ENCODE measurements at places on chromosomes 13 and 19.

GRCh38 chr13:25840261-25840660, 211.6 kb downstream of the SHISA2 start:
- no peak for ATAC-seq

- ATAC-seq, result no peak
Measured at GRCh38 chr13:66578305-66578704, 651.8 kb downstream of the PCDH9 start.

DNA sequence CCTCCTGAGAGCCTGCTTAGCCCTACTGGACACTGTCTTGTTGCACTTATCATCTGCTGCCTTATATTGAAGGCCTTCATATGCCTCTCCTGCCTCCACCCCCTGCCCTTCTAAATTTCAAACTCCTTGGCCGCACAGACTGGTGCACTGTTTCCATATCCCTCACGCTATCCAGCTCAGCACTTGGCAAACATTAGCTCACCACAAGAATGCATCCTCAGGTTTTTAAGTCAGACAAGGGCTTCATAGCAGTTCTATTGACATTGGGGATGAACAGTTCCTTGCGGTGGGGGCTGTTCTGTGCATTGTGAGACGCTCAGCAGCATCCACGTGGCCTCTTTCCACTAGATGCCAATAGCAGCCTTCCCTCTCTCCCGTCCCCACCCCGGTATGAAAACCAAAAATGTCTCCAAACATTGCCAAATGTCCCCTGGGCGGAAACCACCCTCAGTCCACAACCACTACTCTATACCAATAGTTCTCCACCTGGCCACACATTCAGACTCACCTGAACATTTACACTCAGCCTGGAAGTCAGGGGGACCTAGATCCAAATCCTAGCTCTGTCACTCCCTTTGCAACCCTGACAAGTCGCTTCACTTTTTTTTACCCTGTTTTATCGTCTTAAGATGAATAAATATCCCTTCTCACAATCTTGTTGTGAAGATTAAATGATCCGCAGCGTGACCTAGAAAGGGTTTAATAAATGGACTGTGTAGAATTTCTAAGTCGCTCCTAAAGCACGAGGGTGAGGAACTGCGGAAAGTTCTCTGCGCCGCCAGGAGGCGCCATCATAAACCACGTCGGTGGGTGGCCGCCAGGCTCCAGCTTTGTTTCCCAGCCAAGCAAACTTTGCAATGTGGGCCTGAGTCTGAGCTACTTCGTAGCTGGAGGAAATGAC, 3.6 kb upstream of the CEACAM3 start:
- ATAC-seq, result peak; percentile 28

DNA sequence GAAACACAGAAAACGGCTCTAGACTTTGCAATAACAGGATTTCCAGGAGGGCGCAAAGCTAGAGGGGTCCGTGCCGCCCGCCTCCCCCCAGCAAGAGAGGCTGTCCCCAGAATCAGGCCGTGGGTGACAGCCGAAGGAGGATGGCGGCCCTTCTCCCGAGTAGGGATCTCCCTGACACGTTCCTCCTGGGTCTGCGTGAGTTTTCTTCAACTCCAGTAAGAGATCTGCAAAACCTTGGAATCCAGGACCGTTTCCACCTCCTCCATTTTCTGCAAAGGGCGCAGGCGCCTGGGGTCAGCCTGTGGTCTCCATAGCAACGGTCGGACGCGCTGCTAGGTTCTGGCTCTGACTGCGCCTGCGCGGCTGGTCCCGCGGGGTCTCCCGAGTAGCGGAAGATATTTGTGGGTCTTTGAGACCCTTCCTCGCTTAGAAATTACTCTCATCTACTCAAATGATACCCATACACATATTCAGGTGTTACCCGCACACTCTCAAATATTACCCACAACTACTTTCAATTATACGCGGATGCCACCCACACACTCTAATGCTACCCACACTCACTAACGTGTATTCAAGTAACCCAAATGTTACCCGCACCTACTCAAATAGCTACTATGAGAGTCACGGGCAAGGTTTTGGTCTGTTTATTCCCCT, 2.1 kb downstream of the PNMA8C start:
- no peak for ATAC-seq

DNA sequence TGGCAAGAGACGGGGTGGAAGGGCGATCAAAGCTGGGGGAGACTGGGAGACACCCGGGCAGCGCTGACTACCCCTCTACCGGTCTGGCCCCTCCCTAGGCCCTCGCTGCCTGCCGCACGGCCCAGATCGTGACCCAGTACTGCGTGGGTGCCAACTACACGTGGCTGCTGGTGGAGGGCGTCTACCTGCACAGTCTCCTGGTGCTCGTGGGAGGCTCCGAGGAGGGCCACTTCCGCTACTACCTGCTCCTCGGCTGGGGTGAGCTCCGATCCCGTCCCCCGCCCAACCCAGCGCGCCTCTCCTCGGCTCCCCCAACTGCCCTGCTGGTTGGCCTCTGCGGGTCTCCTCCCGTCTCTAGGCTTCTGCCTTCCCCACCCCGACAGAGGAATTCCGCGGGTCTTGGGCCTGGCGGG, 8.8 kb downstream of the GIPR start:
- peak; percentile 24 for ATAC-seq

- ATAC-seq, result no peak
Measured at GRCh38 chr19:12198136-12198535, 35.2 kb downstream of the ZNF136 start.

GRCh38 chr19:39631178-39631577, 24.5 kb upstream of the LGALS16 start:
- ATAC-seq, result no peak
